ENCODE measurements at places on chromosomes 11 and 22.

GRCh38 chr22:27296091-27296675, 505.4 kb downstream of the MN1 start:
- no peak for DNase-seq

DNA sequence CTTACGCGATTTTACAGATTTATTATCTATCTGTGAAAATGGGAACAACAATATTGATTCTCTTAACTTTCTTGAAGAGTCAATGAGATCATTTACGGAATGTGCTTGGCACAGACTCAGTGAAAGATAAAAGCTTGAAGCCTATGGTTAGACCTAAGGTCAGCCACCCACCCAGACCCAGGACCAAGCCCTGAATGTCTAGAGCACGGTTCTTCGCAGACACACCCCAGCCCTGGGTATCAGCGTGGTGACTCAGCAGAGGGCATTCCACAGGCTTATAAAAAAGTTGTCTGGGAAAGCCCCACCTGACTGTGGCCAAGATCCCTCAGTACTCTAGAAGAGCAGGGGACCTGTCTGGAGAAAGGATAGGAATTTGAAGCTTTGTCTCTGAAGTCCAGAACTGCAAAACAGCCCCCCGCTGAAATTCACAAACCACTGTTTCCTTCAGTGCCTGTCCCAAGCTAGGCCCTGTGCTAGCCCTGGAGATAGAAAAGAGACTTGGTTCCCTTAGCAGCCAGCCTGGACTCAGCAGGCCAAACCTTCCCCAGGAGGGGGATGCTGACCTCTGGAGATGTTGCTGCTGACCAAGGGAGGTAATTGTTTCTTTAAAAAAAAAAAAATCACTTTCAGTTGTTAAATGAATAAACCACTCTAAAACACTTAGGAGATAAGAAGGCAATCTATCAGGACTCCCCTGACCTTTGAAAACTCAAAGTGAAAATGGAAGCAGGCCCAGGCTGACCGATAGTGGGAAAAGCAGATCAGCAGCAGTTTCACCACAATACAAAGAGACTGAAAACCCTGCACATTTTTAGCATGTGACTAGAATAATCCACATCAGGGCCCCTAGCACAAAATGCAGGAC, 114.0 kb downstream of the ABTB2 start:
- no peak for DNase-seq

DNA sequence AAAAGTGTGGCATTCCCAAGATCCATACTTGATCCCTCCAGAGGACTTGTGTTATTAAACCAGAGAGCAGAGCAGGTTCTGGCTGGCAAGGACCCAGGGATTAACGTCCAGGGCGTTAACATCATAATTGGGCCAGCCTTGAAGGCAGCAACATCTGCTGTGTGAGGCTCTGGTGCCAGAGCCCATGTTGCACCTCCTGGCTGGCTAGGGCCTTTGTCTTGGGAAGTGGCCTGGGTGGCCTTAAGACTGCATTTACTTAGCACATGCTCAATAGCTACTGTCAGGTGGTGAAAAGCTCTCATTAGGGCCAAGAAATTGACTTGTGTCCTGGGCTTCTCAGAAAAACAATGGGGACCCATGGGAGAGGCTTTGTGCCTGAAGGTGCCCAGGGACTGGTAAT, 66.6 kb downstream of the CACNG2 start:
- DNase-seq: no peak

- no peak for DNase-seq
Observed at GRCh38 chr11:9562716-9563115, 10.8 kb upstream of the WEE1 start.

- no peak for DNase-seq
Observed at GRCh38 chr22:41074061-41074460, 18.3 kb upstream of the EP300 start.

- no peak for DNase-seq
Observed at GRCh38 chr22:40635940-40636379, 559 bp downstream of the MRTFA start.

DNA sequence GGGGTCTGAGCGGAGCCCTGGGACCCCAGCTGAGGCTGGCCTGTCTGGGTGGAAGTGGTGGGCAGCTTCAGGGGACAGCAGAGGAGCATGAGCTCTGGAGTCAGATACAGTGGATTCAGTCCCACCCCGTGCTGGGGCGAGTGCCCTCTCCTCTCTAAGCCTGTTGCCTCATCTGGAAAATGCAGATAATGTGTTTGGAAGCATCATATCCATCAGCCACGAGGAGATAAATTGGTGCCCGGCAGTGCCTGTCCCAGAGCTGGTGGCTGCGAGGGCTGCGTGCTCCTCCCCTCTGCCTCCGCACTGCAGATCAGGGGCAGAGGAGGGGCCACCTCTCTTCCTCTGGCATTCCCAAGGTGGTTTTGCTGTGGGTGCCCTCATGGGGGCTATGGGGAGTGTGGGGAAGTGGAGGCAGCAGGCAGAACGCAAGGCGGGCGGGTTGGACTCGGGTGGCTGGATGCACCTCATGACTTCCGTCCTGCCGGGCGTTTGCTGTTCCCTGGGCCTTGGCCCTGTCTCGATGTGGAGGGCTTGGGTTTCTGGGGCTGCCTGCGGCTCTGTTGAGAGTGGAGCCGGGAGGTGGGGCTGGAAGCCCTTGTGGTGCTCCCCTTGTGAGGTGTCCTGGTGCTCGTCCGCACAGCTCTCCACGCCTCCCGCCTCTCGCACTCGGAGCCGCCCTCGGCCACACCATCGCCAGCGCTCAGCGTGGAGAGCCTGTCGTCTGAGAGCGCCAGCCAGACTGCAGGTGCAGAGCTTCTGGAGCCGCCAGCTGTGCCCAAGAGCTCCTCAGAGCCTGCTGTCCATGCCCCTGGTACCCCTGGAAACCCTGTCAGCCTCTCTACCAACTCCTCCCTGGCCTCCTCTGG, 20.9 kb downstream of the MICALL1 start:
- no peak for DNase-seq

DNA sequence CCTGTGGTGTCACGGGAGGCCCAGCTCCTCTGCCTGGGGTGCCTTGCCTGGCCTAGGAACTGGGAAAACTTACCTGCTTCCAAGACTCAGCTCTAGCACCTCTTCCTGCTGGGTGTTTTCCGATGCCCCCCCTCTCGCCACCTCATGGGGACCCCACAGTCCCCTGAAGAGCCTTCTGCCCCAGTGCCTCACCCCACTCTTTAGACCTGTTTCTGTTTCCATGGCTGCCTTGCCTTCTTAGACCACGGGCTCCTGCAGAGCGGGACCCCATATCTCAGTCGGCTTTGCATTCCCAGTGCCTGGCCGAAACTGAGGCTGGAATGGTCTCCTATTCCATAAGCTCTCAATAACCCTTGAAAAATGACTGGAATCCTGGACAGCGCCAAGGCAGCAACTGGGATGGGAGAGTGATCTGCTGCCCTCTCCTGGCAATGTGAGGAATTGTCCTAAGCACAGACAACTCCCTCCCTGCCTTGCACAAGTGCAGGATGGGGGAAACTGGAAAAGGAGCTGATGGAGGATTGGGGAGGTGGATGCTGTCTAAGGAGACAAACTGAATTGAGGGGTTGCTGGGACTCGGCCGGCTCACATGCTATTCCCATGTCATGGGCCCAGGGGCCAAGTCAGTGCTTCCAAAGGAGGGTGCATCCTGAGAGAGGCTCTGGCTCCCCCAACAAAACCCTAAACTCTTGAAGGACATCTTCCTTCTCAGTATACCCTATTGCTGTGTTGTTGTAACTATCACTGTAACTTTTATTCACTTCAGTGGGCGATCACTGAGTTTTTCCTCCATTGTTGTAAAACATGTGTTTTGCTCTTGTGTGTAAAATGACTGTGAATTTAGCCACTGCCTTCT, 26.6 kb upstream of the IL17RA start:
- no peak for DNase-seq

DNA sequence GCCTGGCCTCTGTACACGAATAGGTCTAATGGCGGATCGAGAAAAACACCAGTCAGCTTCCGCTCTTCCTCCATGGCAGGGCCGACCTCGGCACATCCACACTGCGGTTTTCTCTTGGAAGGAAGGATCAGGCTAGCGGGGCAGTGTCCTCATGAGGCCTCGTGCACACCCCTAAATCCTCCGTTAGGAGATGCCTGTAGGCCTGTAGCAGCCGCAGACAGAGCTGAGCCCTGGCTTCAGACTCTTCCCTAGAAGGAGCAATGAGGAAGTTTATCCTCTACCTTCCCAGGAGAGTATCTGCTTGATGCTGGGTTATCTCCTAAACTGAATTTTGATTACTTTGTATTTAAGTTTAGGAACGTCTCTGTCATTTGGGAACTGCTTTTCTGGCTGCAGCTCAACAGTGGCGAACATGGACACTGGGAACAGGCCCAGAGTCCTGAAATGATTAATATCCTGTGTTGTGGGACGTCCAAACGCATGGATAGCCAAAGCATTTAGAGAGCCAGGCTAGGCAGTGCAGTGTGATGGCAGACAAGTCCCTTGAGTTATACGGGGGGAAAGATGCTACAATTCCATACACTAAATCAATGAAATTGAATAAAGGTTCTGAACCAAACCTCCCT, 16.5 kb upstream of the BMAL1 start:
- no peak for DNase-seq

DNA sequence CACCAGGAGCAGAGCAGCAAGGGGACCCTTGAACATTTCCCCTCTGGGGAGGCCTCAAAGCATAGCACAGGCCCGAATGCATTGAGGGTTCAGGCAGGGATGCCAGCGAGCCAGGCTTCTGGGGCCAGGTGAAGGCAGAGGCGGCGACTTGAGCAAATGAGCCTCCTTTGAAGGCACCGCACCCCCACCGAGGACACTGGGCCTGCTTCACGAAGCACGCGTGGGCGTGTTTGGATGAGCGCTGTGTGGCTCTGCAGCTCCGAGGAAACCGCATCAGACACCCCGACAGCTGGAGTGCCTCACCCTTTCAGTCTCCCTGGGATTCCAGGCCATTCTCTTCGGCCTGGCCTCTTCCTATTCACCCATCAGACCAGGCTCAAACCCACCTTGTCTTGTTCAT, 301.8 kb downstream of the NTM start:
- no peak for DNase-seq

- no peak for DNase-seq
Observed at GRCh38 chr11:125773516-125773915, 5.1 kb downstream of the PATE2 start.

DNA sequence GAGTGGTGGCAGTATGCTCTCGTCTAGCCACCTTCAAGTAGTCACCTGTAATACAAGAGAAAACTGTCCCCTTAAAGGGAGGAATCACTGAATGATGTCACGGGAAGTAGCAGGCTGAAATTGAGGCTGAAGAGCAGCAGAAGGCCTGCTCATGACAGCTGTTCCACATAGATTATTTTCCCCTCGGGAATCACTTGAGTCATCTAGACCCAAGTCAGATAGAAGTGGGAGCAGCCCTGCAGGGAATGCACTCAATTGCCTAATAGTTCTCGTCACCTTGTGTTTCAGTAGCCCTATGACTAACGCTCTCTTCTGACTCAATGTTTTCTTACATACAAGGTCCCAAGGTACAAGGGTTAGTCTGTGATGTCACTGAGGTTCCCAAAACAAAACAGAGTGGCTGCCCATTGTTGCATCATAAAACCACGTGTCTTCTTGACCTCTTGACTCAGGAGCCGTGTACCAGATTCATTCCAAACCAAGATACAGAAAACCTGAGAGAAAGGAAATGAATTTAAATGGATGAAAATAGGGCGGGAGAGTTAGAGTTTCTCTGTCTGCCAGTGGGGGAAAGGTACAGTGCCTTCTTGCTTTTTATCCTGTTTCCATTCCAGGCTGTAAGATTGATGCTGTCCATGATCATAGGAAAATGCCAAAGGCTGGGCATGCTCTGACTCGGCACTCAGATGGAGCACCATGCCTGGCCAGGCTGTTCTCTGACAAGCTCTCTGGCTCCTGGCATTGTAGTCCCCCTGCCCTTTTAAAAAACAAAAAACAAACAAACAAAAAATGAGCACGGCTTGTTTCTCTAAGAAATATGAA, 21.6 kb upstream of the C11orf96 start:
- DNase-seq: no peak

DNA sequence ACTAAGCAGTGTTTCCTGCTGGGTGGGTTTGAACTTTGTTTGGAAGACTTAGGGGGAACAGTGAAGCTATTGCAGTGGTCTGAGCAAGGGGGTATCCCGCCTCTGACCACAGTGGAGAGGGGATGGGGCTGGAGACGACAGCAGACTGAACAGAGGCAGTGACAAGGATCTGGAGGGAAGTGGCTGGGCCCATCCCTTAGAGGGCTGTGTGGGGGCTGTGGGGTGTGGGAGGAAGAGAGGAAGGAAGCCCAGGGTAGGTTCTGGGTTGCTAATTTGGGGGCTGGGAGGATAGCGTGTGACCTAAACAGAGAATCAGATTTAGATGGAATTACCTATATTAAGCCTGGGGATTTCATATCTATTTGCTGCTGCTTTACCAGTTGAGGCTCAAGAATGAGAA, 70.7 kb downstream of the BMAL1 start:
- DNase-seq: no peak

DNA sequence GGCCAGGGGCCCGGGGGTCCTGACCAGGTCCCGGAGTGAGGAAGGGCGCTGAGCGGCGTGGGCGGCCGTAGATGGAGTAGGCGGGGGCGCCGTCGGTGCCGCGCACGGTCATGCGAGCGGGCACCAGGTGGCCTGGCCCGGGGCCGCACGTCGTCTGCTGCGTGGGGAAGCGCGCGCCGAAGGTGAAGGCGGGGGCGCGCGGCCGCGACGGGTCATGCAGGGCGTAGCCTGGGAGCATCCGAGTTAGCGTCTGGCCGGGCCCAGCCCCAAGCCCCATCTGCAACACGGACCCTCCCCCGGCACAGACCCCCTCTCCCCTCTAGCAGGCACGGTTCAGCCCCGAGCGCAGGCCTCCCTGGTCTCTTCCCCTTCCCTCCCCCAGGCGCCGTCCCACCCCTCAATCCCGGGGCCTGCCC, 1.7 kb upstream of the TYMP start:
- no peak for DNase-seq

DNA sequence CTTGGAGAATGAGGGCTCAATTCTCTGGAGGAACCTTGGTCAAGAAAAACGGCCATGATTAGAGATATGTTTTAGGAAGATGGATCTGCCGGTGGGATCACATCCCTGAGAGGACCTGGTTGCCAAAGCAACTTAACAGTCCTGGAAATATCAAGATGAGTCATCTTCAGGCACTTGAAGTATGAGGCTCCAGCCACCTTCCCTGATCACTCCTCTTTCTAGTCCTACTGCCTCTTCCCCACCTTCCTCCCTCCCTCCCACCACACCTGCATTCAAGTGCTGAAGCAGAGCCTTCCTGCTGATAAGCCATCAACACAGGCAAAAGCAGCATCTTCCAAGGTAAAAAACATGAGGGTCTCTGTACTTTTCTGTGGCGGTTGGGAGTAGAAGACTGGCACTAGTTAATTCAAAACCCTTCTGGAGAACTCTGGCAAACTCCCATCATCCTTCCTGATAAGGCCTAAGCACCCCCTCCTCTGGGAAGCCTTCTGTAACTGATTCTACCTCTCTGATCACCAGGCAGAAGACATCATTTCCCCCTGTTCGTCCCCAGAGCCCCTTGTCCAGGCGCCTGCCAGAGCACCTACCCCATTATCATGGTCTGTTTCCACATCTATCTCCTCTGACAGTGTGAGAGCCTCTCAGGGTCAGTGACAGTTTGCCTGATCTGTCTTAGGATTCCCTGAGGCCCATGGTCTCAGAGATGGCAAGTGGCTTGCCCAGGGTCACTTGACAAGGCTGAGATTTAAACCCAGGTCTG, 79.8 kb downstream of the CLPB start:
- no peak for DNase-seq

Data from stimulated activated CD8-positive, alpha-beta memory T cell treated with anti-CD3 and anti-CD28 coated beads, Interleukin-2, amount 100 ng/mL, for 1 hour (primary cell).